ELF-1 (cell line): ENCODE measurements at places on chromosomes 3 and 15.
A peak's percentile ranks its signal among the peaks of the same experiment; 100 is the strongest.

- DNase-seq = peak; percentile 96
Observed at GRCh38 chr3:9503283-9503682, 50.3 kb downstream of the LHFPL4 start.

- no peak for DNase-seq
Observed at GRCh38 chr15:57780471-57780870, 74.0 kb downstream of the POLR2M start.

- DNase-seq = no peak
Observed at GRCh38 chr3:22671848-22672247, 531.3 kb upstream of the UBE2E2 start.

- DNase-seq = no peak
Observed at GRCh38 chr15:50911621-50912020, 3.1 kb downstream of the AP4E1 start.

DNA sequence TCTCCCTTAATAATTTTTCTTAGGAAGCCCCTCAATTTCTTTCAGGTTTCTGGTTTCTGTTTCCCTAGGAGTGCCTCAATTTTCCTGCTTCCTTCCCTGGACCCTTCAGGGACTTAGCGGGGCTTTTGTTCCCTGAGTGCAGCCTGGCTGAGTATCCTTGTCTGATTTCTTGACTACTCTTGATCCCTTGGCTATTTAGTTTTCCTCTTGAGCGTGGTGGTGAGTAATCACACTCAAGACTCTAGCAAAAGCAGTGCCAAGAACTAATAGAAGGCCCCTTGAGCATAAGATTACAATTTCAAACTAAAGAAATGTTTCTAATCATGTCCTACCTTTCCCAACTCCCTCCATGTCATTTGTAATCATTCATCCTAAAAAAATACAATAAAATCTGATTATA is 94.3 kb upstream of the C3orf80 start:
- DNase-seq = no peak

DNA sequence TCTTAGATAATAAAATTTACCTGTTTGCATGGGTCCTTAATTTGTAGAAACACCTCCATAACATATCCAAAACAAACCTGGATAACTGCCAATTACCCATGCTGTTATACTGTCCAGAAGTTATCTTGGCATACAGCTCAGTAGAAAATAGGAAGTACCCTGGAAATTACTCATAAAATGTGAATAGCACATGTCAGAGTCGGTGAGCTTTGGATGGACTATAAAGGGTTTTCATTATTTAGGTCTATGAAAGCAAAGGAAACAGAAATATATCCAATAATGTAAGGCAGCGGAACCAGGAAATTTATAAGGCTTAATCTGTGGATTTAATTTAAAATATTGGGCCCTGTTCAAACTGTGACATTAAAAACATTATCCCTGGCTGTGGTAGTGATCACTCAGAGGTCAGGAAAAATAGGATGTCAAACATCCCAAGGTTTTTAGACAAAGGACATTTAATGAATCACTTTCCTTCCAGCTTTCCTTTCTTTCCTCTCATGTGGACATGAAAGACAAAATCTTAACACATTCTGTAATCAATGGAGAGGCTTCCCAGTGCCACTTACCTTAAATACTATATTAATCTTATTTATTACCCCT is 459.0 kb upstream of the DPH6 start:
- no peak for DNase-seq

GRCh38 chr15:28131400-28131799 is 32.3 kb upstream of the OCA2 start:
- no peak for DNase-seq

DNA sequence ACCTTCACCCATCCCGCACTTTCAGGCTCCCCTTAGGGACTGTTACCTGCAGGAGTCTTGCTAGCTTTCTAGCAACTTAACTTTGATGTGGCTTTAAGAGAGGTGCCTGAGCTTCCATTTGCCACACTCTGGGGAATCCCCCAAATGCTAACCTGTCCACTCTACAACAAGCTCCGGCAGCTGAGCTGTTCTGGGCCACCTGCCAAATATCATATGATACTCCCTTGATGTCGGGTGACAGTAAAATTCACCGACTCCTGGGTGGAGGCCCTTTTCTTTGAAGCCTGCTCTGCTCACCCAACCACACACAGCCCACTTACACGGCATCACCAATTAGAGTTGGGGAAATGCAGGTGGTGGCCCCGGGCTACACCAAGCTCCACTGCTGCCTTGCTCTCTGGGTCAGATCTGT is 38.0 kb upstream of the XCR1 start:
- DNase-seq = peak; percentile 42

DNA sequence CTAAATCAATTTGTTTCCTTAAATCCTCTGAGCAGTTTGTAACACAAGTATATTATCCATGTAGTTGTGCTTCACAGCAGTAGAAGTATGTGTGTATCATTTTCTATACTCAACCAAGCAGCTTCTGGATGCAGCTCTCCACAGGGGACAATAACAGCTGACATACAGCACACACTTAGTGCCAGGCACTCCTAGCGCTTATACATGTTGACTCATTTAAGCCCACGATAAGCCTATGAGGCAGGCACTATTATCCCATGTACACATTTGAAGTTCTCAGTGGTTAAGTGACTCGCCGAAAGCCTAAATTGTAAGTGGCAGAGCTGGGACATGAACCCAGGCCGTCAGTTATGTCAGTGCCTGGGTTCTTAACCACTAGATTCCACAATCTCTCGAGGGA is 20.3 kb upstream of the LPP start:
- DNase-seq = no peak

GRCh38 chr3:12648384-12648959 is 15.4 kb downstream of the RAF1 start:
- no peak for DNase-seq

- DNase-seq = peak; percentile 36
Observed at GRCh38 chr15:80747317-80748053, 31.7 kb upstream of the CEMIP start.

DNA sequence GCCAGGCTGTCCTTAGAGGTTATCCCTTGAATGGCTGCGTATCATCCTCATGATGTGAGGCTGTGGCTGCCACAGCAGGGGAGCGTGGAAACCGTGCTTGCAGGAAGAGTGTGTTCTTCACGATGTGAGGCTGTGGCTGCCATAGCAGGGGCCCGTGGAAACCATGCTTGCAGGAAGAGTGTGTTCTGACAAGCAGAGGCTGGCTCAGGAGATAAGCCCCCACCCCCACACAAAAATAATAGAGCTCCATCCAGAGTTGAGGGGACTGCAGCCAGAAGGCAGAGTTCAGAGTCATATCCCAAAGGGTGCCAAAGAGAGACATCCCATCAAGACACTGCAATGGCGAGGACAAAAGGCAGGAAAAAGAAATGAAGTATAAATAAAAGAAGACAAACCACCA is 22.6 kb upstream of the BDH1 start:
- DNase-seq = no peak

- DNase-seq = peak; percentile 50
Observed at GRCh38 chr15:71448688-71449114, 333.4 kb downstream of the THSD4 start.

- no peak for DNase-seq
Observed at GRCh38 chr3:123533554-123534159, 51.2 kb downstream of the HACD2 start.

GRCh38 chr3:197302696-197303341 is 4.4 kb upstream of the DLG1 start:
- DNase-seq = peak; percentile 24

GRCh38 chr15:83973816-83974215 is 261.8 kb upstream of the GOLGA6L4 start:
- peak; percentile 33 for DNase-seq

GRCh38 chr15:80834906-80835305 is 55.7 kb downstream of the CEMIP start:
- no peak for DNase-seq

DNA sequence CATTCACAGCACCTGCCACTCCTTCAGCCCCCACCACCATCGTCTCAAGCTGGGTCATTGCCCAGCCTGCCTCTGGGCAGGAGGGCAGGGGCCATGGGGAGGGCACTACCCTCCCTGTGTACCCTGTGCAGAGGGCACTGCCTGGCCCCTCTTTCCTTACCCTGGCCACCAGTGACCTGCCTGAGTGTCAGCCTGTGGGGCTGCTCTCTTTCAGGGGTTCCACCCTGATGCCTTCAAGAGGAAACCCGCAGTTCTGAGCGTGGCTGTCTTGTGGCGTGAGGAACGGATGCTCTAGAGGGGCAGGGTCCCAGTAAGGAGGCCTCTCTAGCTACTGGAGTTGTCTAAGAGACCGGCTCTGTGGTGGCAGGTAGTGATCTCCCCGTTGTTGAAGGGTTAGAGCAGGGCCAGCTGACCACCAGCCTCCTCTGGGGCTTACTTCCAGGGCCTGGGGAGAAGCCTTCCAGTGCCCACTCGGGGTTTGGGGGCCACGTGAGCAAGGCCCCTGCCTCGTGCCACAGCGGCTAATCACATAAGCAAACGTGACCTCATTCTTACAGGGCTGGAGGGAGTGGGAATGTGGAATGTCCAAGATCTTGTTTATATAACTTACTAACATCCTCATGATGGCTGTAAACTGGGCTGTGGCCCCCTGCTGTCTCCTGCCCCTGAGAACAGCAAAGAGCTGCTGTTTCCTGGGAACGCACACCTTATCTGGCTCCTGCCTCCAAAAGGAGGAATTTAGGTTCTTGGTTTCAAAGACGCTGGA is 31.4 kb upstream of the SEC13 start:
- DNase-seq = no peak

DNA sequence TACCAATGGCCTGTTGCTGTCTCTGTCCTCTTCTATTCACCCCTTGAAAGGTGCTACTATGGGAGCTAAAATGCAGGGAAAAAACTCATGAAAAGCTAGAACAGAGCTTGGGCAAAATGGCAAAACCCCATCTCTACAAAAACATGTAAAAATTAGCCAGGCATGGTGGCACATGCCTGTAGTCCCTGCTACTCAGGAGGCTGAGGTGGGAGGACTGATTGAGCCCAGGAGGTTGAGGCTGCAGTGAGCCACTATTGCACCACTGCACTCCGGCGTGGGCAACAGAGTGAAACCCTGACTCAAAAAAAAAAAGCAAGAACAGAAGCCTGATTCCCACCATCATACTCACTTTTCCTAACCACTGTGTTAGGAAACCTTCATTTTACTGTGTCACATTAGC is 1.9 kb downstream of the MAP4 start:
- DNase-seq = no peak

- no peak for DNase-seq
Observed at GRCh38 chr3:66629150-66629981, 128.5 kb upstream of the LRIG1 start.

DNA sequence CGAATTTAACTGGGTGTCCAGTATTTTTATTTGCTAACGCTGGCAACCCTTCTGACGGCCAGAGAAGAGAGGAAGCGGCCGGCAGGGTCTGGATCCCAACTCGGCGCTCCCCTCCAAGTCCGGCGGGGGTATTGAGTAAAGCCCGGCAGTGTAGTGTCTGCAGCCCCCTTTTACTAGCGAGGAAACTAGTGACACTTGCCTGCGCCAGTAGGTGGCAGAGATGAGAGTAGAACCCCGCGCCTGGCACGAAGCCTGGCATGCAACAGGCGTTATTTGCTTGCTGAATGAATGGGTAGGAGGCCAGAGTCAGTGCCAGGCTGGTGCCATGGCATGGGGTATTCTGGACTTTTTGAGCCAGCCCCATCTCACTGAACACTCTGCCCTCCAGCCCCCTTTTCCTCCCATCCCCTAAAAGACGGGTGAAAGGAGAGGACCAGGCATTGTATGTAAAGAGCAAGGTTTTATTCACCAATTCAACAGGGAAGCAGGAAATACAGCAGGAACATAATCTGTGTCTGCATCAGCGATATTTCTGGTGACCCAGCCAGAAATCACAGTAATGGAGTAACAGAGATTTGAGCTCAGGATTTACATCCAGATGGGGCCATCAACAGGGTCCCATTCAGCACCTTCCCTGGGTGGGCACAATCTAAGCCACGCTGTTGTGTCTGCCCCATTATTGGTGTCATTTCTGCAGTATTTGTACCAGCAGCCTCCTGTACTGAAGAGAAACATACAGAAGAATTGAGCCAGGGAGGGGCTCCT is 788 bp upstream of the WDR73 start:
- peak; percentile 85 for DNase-seq

DNA sequence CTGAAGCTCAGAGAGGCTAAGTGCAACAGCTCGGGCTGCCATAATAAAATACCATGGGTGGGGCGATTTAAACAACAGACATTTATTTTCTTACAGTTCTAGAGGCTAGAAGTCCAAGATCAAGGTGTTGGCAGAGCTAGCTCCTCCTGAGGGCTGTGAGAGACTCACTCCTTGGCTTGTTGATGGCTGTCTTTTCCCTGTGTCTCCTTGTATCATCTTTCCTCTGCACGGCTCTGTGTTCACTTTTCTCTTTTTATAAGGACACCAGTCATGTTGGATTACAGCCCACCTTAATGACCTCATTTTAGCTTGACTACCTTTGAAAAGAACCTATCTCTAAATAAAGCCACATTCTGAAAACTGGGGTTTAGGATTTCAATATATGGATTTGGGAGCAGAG is 129.7 kb downstream of the RPL22L1 start:
- DNase-seq = no peak
